ENCODE measurements at places on chromosomes 3 and 15. TPM values are rescaled to one million over a fixed set of nuclear protein-coding genes. Genes with fewer than 3 reads are reported as not detected.

FEZF2 gene
- not detected for polyA plus RNA-seq

XCR1 gene
- polyA plus RNA-seq = not detected

LIPH gene
- not detected for polyA plus RNA-seq

GPR87 gene
- not detected for polyA plus RNA-seq

SPRED1 gene
- polyA plus RNA-seq = not detected

LOXL1 gene
- 6.8 TPM for polyA plus RNA-seq

ZMYND10 gene
- not detected for polyA plus RNA-seq

EPHB1 gene
- polyA plus RNA-seq = 0.83 TPM

ZPLD1 gene
- polyA plus RNA-seq = not detected

SLC22A13 gene
- polyA plus RNA-seq = 0.40 TPM

DNA sequence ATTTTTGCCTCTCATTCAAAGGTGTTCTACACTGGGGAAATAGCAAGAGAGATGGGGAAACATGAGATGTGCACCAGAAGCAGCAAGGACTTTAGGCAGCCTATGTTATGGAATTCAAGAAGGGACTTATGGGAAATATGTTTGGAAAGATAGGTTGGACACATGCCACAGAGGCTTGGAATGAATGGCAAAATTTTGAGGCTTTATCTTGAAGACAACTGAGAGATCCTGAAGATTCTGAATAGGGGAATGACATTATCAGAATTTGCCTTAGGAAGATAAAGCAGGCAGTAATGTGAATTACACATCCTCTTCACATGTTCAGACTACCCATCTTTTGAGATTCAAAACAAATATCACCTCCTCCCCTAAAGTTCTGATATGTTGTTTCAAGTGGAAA lies 10.0 kb upstream of the MECOM start:
- H3K4me1 ChIP-seq = peaks cover 7% of the 10 kb centered on the region
- peaks cover 24% of the 10 kb centered on the region for H3K27me3 ChIP-seq
- H3K27ac ChIP-seq = no peak overlapping the region
- no peak for DNase-seq
- no peaks in the 10 kb centered on the region for H3K36me3 ChIP-seq

DNA sequence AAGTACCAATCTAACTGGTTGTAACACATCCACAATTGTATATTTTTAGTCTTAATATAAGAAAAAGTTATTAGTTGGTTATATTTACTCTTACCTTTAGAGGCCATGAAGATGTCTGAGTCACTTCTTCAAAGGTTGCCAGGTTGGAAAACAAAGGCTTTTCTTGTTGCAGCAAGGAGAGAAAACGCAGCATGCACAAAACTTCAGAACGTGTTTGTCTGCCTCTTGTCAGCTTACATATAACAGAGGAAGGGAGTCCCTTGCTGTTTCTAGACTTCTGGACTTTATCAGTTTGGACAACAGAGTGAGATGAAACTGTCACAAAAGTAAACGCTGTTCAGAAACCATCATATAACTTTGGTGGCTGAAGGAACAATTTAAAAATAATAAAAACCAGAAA lies at the start of gene PLSCR5:
TSS of gene PLSCR5 (minus strand) at position 241 of the 400 bp plus-strand sequence. CDS start at position 107, 134 bp downstream.
- H3K4me3 ChIP-seq = no peak within 1 kb of the TSS
- no peak within 1 kb of the TSS for H3K27ac ChIP-seq
- no peaks in the 10 kb centered on the region for H3K36me3 ChIP-seq
- no peaks in the 10 kb centered on the region for H3K4me1 ChIP-seq

DNA sequence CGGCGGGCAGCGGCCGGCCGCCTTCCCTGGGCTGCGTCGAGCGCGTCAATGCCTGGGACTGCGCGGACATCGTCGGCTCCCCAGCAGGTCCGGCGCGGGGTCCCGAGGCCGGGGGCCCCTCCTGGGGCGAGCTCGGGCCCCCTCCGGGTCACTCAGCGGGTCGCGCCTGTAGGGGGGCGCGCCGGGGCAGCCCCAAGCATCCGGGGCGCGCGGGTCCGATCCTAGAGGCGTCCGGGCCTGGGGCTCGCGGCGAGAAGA lies 725 bp downstream of the TLE3 start:
- H3K4me3 ChIP-seq = no peak overlapping the region
- peaks cover 77% of the 10 kb centered on the region for H3K4me1 ChIP-seq
- DNase-seq = peak; percentile 16
- H3K36me3 ChIP-seq = peaks cover 10% of the 10 kb centered on the region
- H3K27me3 ChIP-seq = no peaks in the 10 kb centered on the region

DNA sequence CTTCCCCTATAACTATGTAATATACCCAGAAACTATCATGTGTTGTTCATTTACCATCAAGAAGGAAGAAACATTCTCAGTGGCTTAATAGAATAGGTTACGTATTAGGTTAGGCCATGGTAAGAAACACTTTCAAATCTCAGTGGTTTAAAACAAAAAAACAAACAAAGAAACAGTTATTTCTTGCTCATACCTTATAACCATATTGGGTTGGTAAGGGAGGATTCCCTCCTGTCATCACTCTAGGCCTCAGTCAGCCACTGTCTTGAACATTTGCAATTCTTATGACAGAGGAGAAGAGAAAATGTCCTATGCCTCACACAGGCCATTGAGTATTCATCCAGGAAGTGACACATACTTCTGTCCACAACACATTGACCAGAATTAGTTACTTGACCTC lies 727.7 kb upstream of the NECTIN3 start:
- no peak overlapping the region for H3K4me3 ChIP-seq
- no peaks in the 10 kb centered on the region for H3K4me1 ChIP-seq
- DNase-seq = no peak
- no peaks in the 10 kb centered on the region for H3K27me3 ChIP-seq
- no peak overlapping the region for H3K27ac ChIP-seq
- H3K36me3 ChIP-seq = no peaks in the 10 kb centered on the region

- peaks cover 26% of the 10 kb centered on the region for H3K36me3 ChIP-seq
- H3K4me1 ChIP-seq = peaks cover 54% of the 10 kb centered on the region
- peak; percentile 51 for DNase-seq
- peak overlapping the region; percentile 100 for H3K4me3 ChIP-seq
These were observed 1.4 kb downstream of the CIAO2A start for GRCh38 chr15:64092075-64092820.

DNA sequence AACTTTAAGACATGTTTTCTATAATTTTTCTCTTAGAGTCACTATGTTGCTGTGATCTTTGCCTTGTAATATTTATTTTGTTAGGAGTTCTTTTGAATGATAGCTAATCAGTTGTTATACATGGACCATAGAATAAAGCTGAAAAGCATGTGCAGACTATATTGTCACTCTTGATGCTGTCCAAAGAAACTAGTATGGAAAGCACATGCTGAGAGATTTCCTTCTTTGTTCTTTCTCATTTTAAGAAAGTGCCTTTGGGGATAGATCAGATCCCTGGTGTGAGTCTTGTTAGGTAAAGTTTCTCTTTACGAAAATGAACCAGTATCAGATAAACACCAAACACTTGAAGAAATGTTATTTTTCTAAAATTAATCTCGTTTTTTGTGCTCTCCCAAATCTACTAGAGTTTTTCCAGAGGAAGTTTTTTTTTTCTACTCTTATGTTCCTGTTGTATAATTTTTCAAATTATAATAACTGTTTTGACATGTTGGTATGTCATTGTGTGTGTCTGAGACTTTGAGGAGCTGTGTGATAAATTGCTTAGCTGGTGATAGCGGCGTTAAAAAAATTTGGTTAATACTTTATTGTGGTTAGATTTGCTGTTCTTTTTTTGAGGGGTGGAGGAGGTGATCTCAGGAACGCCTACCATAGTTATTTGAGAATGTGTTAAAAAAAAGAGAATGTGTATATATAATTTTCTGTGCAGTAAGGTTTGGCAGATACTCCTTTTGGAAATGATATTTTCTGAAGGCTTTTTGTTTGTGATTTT lies 2.2 kb downstream of the PIAS1 start:
- peaks cover 3% of the 10 kb centered on the region for H3K36me3 ChIP-seq
- DNase-seq = no peak
- peak overlapping the region; percentile 95 for H3K4me3 ChIP-seq

DNA sequence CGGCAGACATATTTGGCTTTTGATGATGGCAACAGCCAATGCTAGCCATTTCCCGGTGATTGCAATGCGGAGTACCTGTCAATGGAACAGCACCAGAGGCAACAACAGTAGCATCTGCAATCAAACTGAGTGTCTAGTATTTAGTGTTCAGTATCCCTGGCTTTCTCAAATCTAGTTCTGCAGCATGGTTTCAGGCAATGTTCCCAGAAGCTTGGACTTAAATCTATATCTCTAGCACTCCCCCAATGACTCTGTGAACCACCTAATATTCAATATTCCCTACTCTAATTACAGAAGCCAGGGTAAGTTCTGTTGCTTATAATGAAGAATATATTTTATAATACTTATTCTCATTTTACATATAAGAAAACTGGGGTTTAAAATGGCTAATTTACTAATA lies 48.2 kb downstream of the TBL1XR1 start:
- H3K4me1 ChIP-seq = peaks cover 78% of the 10 kb centered on the region
- no peak overlapping the region for H3K27ac ChIP-seq
- DNase-seq = no peak
- no peak overlapping the region for H3K4me3 ChIP-seq
- H3K36me3 ChIP-seq = no peaks in the 10 kb centered on the region
- H3K27me3 ChIP-seq = no peaks in the 10 kb centered on the region

DNA sequence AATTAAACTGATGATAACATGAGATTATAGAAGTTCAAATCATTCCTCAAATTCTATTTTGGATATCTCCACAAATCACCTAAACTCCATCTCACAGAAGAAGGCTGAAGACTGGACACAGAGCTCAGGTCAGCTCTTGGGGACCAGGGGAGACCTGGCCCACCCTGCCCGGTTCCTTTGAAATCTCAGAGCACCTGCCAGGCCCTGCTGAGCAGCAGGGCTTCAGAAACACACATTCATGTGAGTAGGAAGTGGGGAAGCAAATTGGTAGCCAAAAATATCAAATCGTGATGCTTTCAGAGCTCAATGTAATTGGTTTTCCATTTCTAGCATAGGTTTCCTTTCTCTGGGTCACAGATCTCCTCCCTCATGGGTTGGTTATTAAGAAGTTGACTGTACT lies 76.2 kb downstream of the OCA2 start:
- DNase-seq = no peak
- no peak overlapping the region for H3K27ac ChIP-seq
- no peaks in the 10 kb centered on the region for H3K36me3 ChIP-seq
- no peaks in the 10 kb centered on the region for H3K27me3 ChIP-seq

DNA sequence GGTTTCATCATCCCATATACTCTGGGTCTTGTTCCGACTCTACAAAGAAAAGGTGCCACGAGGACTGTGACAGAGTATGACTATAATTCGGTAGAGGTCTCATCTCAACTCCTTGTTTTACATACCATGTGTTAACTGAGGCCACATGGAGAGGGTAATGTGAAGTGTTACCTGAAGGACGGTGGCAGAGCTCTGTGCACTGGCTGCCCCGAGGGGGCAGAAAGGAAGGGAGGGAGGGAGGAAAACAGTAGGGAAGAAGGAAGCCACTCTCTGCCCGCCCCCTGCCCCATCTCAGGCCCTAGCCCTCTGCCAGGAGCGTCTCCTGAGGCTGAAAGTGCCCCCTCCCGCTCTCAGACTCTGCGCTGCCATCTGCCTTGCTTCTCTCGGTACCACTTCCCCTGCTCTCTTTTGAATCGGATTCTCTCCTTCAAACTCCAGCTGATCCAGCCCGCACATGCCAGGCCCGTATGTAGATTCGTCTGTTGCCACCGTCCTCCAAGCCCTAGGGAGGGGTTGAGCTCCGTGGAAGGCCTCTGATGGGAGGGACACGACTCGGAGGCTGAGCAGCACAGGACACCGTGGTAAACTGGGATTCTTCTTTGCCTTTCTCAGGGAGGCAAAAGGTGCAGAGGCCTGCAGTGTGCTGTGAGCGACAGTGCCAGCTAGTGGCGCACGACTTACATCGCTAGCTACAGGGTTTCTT lies 70.5 kb upstream of the ATP10A start:
- peak; percentile 22 for DNase-seq
- H3K4me3 ChIP-seq = peak overlapping the region; percentile 26
- no peaks in the 10 kb centered on the region for H3K4me1 ChIP-seq
- H3K27me3 ChIP-seq = no peaks in the 10 kb centered on the region
- no peak overlapping the region for H3K27ac ChIP-seq

DNA sequence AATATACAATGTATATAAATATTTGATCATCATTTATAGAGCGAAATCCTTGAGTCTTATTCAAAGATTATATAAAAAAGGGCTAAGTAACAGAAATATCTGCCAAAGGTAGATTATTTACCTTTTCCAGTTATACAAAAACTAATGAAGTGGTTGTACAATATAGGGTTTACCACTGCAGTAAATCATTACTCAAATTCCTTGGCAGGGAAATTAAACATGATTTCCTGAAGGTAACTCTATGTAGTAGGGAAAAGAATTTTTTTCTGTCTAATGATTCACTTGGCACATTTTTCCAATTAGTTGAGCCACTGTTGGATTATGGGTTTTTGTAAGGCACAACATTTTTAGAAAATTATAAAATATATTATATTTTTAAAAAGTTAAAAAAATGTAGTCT lies 129.6 kb downstream of the NR2F2 start:
- no peak overlapping the region for H3K27ac ChIP-seq
- H3K27me3 ChIP-seq = no peaks in the 10 kb centered on the region
- no peaks in the 10 kb centered on the region for H3K4me1 ChIP-seq
- no peak overlapping the region for H3K4me3 ChIP-seq
- DNase-seq = no peak
- H3K36me3 ChIP-seq = no peaks in the 10 kb centered on the region

GRCh38 chr3:187063286-187064121 lies 75.8 kb downstream of the RPL39L start:
- peak overlapping the region; percentile 9 for H3K4me3 ChIP-seq
- no peaks in the 10 kb centered on the region for H3K27me3 ChIP-seq
- peak; percentile 20 for DNase-seq
- H3K27ac ChIP-seq = peak overlapping the region; percentile 42

DNA sequence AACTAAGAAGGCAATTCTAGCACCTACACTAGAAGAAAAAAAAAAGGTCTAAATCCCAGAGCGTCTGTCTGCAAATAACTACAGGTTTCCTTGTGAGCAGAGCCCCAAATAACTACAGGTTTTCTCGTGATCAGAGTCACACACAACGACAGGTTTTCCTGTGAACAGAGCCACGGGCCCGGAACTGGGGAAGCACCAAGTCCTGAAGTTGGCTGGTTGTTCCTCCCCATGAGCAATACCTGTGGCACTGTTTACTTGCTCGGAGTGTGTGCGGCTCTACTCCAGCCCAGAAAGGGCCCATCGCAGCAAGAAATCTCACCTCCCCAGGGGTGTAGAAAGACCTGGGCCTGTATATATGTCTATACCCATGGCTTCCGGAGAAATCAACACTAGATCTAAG lies 644 bp upstream of the MASP1 start:
- no peaks in the 10 kb centered on the region for H3K4me1 ChIP-seq
- no peak overlapping the region for H3K27ac ChIP-seq
- peaks cover 7% of the 10 kb centered on the region for H3K27me3 ChIP-seq
- DNase-seq = no peak
- no peak overlapping the region for H3K4me3 ChIP-seq
- H3K36me3 ChIP-seq = no peaks in the 10 kb centered on the region

- no peak for DNase-seq
- H3K4me3 ChIP-seq = no peak overlapping the region
- no peak overlapping the region for H3K27ac ChIP-seq
- H3K27me3 ChIP-seq = no peaks in the 10 kb centered on the region
- H3K4me1 ChIP-seq = no peaks in the 10 kb centered on the region
- no peaks in the 10 kb centered on the region for H3K36me3 ChIP-seq
These were observed 86.9 kb downstream of the CBLB start for GRCh38 chr3:105781871-105782270.

- H3K36me3 ChIP-seq = no peaks in the 10 kb centered on the region
- H3K4me3 ChIP-seq = no peak overlapping the region
- H3K4me1 ChIP-seq = no peaks in the 10 kb centered on the region
- no peak overlapping the region for H3K27ac ChIP-seq
These were observed 58.9 kb downstream of the FOXP1 start for GRCh38 chr3:71524672-71525071.

GRCh38 chr3:45688194-45688881 lies 858 bp upstream of the SACM1L start:
- peaks cover 51% of the 10 kb centered on the region for H3K4me1 ChIP-seq
- H3K27me3 ChIP-seq = no peaks in the 10 kb centered on the region
- H3K27ac ChIP-seq = peak overlapping the region; percentile 94

All from CD4-positive, CD25-positive, alpha-beta regulatory T cell (primary cell).